ENCODE measurements at places on chromosomes 1 and 21.
A peak's percentile ranks its signal among the peaks of the same experiment; 100 is the strongest.

DNA sequence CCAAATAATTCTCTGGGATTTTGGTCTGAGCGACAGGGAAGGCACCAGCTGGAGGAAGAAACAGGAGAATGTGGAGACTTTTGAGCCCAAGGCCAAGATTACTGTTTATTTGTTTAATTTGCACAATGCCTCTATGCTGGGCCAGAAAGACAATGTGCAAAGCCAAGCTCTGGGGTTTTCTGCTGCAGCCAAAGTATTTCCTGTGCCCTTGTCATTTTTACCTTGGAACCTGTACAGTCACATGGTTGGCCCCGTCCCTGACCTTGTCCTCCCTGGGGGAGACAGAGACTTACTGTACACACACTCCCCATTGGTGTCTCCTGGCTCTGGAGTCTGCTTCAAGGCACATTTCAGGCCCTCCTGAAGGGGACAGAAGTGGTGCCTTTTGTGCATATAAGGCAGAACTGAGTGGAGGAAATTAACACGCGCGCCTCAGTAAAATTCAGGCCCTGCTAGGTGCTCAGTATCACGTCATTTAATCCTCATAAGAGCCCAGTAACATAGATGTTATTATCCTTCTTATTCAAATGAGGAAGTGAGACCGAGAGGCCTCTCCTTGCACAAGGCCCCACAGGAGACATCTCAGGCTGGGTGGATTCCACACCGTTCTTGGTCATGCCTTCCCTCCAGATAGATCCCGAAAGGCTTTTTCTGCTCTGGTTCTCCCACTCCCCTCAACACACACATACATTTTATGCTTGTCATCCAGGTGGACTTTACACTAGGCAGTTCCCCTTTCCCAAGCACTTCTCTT lies 21.1 kb downstream of the C1orf115 start:
- no peak for DNase-seq

DNA sequence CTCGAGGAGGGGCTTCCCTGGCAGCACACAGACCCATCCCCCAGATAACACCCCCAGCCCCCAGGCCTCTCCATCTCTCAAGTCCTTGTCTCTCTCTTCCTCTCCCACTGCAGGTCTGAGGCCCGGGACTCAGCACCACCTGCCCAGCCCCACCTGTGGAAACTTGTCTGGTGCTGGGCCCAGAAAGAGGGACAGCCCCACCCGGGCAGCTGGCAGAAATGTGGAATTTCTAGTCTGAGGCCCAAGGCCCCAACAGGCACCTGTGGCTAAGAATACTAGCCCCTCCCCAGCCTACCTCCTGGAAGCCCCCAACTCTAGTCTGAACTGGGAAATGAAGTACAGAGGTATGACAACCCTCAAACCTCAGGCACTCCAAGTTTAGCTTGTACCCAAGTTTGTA lies 15.4 kb downstream of the TTC39A start:
- DNase-seq = no peak

DNA sequence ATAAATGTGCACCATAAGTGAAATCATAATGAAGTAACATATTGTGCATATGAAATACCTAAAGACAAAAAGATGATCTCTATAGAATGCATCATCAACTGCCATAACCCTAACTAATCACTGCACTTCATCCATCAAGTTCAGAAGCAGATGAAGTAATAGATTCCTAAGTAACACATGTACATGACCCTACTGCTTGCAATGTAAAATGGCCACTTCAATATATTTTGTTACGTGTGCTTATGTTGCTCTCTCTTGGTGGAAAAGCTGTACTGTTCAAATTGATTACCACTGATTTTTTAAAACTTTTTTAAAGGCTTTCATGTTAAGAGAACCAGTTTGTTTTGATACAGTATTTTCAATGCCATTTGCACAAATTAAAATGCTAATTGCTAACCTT lies 141.8 kb downstream of the TTLL7 start:
- DNase-seq = peak; percentile 46

GRCh38 chr1:209042413-209042812 lies 541.1 kb upstream of the CAMK1G start:
- DNase-seq = no peak

- no peak for DNase-seq
Observed at GRCh38 chr21:33993286-33994231, 78.0 kb upstream of the ATP5PO start.

- DNase-seq = no peak
Observed at GRCh38 chr1:7921796-7922195, 18.8 kb downstream of the TNFRSF9 start.

DNA sequence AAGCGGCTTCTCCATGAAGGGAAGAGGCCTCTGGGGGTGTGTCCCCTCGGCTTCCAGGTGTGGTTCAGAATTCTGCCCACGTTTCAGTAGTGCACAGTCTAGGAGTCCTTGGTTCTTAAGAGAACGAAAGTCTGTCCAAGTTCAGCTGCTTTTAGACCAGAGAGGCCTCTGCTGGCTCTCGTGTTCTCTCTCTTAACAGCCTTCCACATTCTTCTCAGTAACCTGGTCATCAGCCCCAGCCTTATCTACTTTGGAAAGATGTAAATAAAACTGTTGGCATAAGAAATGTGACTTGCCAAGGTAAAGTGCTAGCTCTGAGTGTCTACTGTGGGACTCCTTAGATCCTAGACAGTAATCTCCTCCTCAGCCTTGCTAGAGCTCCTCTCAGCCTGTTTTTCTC lies 15.3 kb upstream of the STUM start:
- DNase-seq = no peak

DNA sequence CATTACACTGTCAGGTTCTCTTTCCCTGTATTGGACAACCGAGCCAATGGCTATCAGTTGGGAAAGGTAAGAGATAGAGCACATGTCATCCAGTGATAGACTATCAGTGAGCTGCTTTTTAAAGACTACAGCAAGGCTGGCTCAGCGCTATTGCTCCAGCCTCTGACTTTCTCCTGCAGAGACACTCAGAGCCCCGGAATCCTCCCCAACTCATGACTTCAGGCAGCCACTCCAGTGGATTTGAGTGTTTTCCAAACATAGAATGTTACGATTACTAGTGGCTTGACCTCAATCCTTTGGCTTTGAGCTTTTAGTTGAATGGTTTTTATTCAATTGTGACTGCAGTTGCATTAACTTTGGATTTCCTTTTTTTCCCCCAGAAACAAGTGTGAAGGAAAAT lies 331.9 kb downstream of the DISC1 start:
- DNase-seq = no peak

DNA sequence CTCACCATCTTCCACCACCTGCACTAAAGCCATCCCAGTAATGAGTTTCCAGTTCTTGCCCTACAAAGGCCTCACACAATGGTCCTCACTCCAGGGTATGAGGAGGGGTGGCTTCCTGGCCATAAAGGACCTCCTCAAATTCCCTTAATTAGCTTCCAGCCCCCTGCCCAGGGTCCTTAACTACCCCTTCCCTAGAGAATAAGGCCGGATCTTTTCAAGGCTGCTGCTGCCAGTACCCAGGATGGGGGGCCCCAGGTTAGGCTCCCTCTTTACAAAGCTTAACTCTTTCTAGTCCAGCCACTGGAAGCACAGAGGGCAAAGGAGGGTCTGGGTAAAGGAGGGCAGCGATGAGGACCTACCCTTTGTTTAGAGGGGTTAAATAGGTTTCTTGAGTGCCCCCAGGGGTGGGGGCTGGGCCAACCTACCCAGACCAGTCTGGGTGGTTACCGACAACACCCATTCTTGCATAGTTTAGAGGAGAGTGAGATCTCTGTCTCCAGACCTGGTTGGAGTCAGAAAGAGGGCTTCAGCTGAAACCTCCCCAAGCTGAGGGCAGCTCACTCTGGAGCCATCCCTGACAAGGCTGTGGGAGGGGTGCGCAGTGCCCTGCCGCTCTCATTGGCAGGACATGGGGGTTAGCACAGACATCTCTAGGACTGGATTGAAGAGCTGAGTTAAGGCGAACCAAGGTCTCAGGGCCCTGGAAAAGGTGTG lies 7.1 kb downstream of the BLACAT1 start:
- DNase-seq = no peak

DNA sequence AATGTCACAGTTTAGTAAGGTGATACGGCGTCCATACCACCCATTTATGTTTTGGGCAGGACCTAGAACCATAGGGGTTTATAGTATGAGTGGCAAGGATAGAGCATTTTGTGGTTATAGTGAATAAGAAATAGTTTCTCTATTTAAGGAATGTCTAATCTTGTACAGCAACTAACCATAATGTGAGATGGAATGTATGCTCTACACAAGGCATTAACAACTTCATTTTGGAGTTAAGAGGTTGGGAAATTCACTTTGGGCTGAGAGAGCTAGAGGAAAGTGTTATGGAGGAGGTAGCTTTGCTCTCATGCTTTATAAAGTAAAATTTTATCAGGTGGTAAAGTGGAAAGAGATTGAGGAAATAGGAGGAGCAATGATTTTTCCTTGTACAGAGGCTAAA lies 3.0 kb upstream of the MCL1 start:
- no peak for DNase-seq

DNA sequence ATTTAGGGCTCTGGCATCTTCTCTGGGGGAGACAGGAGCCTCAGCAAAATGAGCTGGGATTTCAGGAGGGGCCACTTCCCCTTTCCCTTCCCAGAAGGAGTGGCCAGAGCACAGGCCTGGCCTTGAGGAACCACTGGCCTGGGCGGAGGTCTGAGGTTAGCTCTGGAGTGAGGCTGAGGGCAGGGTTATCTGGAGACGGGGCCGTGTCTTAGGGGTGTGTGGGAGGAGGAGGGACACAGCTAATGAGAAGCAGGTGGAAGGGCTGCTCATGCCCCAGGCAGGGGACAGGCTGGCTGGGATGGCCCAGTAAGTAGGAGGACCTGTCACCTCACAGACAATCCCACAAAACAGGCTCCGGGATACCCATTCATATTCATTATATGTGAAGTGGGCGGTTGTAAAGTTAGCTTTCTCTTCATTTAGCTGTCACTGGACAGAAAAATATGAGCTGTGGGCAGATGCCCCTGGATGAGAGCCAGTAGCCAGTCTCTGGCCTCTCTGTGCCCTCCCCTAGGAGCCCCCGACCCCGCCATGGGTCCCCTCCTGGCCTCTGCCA lies 12.4 kb downstream of the ALX3 start:
- DNase-seq = no peak

DNA sequence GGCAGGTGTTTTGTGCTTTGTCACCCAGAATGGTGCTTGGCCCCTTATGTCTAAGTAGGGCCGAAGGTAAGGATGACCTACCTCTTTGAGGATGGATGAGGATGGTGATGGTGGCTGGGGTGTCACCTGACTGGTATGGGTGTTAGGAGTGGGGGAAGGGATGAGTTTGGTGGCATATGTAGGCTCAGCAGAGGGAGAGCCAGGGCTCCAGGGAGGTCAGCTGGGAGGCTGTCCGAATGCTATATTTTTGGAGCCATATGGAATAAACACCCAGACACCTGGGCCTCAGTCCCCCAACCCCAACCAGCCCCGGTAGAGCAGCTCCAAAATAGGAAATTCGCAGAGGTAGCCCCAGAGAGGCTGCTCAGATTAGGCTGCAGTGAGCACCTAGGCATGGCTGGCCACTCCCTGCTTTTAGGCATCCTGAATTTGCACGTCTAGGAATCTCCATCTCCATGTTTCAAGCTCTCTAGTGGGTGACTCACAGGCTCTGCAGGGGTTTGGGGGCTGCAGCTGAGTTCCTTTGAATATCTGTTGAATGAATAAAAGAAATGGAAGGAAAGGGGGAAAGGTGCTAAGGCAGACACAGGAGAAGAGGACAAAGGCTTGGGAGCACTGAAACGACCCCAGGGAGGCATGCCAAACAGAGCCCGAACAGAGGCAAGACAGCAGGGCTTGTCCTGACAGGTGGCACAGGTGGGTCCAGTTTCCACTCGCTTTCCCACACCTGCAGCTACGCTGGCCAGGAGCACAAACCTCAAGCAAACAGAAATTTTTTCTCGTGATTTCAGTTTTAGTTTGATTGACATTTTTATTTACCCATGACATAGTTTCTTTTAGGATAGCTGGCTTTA lies 135.3 kb upstream of the EDN2 start:
- DNase-seq = no peak

GRCh38 chr1:109569323-109569722 lies 20.9 kb downstream of the GNAI3 start:
- DNase-seq = no peak

- no peak for DNase-seq
Observed at GRCh38 chr21:35136586-35137219, 87.6 kb upstream of the RUNX1 start.

Data from NCI-H1436 (cell line).